Activated naive CD8-positive, alpha-beta T cell treated with anti-CD3 and anti-CD28 coated beads, Interleukin-2, amount 50 U/mL, for 16 hours (primary cell): ENCODE measurements at places on chromosomes 11 and 22.
A peak's percentile ranks its signal among the peaks of the same experiment; 100 is the strongest.

DNA sequence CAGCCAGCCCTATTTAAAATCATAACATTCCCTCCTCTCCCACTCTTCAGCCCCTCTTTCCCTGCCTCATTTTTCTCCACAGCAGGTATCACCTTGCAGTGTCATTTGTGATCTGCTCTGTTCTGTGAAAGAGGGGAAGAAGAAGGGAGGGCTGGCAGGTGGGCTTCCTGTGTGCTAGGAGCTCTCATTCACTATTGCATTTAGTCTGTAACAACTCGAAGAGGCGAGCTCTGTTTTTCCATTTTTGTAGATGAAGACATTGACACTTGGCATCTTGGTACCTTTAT, 52.1 kb upstream of the CRYBB3 start:
- no peak for DNase-seq

DNA sequence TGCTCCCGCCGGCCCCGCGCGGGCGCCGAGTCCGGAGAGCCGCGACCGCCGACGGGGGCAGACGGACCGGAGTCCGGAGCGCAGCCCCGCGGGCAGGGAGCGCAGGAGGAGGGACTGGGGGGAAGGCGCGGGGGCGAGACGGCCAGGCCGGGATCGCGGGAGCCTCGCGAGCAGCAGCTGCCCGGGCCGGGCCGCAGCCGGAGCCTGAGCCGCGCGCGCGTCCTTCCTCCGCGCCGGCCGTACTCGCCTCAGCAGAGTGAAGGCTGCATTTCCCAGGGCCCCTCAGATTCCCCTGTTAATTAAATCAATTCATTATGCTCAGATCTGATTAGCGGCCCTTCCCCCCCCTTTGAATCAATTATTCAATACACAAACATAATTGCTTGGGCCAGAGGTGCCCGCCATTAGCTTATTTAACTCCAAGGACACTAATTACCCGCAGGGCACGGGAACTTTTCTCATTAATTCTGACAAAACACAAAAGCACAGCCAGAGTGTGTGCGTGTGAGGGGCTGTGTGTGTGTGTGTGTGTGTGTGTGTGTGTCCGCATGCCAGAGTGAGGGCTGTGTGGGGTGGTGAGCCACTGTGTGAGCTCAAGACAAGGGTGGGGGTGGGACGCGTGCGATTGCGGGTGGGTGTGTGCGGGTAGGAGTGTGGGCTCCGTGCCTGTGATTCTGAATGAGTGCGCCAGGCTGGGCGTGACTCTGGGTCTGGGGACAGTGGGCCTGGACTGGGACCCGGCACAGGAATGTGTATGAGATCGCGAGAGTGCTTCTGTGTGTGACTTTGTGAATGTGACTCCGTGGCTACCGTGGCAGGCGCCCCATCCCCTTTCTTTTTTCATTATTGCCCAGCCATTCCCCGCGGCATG, 5.1 kb upstream of the LMO1 start:
- no peak for DNase-seq

GRCh38 chr11:79039122-79039521, 401.7 kb downstream of the TENM4 start:
- no peak for DNase-seq

- DNase-seq: no peak
These were observed 59.4 kb downstream of the GLYATL1 start for GRCh38 chr11:58998480-58999290.

DNA sequence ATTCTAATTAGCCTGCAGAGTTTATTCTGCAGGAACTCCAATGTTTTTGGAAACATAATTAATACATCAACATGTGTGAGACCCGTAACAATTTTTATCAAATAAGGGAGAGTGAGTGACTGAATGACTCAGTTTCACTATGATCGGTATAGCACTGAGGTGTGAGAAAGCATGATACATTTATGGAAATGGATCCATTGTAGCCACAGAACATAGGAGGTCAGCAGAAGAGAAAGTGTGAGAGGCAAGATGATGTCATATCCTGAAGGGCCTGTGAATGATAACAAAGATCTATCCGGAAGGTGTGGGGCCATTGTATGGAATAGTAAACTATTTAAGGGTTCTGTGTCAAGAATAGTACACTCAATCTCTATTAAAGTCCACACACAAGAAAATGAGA, 1406.1 kb upstream of the TENM4 start:
- DNase-seq: no peak

DNA sequence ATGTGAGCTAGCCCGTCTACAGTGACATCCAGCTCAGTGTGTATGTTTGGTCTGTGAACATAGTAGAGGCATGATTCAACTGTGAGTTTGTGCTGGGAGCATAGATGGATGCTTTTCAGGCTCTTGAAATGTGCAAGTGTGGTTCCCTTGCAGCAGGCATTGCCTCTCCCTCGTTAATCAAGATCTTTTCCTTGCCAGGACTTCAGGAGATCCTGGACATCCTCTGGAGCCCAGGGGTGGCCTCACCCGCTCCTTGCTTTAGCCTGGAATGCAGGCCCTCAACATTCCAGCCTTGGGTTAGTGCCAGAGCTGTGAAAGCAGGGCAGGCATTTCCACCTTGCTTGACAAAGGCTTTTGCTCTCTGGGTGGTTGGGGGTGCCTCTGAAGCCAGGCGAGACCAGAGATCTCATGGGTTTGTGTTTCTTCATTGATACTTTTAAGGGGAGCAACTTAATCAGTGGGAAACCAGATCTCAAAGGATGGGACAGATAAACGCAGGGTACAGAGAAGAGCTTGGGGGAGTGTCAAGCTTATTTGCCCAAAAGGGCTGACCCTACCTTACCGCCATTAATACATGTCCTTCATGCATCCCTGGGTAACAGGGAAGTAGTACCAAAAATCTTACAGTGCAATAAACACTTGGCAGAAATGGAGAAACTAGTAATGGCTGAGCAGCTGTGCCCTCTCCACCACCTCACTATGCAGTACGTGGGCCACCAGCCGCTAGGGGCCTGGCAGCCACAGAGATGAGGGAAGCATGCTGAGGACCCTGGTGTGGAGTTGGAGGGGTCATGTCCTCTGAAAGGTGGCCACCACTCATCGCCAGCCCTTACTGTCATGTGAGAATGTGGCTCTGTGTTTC, 72.1 kb downstream of the PTPRJ start:
- no peak for DNase-seq

DNA sequence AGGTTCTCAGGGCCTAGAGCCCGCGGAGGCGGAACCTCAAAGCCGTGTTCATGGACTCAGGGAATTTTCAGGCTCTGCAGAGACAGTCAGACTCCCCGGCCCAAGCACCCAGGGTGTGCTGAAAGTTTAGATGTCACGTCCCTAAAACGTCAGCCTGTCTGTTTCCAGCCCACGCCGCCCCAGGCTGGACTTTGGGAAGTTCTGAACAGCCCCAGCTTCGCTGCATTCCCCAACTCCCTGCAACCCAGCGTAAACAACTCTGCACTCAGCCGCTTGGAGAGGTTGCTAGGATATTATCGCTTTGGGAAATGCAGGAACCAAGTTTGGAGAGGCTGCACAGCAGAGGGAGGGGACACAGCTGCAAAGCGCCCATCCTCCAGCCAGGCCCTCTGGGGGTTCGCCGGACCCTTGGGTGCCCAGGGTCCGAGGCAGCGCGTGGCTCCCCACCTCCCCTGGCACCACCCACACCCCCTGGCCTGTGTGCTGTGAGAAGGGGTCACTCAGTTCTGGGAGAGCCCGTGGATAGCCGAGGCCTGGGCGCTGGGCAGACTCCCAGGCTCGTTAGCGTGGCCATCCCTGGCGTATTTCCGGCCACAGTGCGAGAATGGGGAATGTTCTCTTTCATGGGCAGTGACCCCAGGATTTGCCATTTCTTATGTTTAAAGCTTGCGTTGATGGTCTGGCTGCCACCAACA, 120.5 kb upstream of the FGF3 start:
- DNase-seq: no peak

DNA sequence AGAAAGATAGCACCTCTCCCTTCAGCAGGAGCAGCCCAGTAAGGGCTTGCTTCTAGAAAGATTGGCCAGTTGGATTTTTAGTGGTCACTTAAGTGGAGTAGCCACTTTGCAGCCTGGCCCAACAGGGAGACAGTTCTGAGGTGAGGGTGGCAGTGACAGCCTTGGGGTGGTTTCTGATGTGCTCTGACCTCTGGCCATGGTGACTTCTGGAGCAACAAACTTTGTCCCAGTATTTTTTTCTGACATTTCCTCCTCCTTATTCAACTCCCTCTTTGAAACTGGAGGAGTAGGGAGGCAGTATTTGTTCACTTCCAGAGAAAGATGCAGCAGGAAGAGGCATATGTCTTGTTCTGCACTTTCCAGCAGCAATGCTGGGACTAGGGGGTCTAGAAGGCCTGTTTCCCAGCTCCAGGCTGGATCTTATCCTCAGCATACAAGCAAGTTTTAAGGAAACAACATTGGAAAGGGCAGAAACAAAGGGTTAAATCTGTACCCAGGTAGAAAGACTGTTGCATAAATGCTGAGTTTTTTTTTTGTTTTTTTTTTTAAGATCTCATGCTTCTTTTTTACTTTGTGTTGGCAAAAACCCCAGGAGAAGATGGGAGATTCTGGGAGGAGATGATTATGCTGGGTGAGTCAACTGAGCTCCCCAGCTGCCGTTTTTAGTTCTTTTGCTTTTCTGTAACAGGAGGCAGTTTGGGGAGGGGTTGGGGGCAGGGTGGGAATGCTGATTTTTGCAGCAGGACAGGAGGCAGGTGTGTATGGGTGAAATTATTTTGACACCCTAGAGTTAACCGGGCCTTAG, 37.2 kb downstream of the RCOR2 start:
- DNase-seq: no peak

DNA sequence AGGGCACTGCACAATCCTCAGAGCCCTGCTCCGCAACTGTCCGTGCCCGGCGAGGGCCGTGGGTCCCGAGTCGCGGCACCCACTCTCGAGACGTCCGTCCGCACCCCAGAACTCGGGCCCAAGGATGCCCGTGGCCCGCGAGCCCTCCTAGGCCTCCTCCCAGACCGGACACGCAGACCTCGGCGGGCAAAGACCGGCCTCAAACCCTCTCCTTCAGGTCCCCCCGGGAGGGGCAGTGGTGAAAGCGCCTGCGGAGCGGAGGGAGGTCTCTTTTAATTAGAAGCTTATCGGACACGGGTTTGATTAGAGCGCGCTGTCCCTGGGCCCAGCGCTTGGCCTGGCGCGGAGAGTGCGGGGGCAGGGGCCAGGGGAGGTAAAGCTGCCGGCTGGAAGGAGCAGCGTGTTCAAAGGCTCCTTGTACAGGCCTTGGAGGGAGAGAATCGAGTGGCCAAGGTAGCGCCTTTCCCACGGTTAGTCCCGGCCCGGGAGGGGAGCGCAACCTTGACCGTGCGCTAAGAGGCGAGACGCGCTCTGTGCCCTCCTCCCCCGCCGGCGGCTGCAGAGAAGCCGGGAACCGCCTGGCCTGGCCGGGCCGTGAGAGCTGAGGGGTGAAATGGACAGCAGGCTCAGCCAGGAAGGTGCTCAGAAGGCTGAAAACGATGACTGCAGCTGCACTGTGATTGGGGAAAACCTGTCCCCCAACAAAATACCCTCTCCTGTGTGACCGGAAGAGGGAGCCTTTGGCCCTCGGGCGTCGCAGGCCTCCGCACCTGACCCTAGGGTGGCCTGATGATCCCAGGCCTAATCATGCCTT, 4.6 kb downstream of the WT1 start:
- no peak for DNase-seq

DNA sequence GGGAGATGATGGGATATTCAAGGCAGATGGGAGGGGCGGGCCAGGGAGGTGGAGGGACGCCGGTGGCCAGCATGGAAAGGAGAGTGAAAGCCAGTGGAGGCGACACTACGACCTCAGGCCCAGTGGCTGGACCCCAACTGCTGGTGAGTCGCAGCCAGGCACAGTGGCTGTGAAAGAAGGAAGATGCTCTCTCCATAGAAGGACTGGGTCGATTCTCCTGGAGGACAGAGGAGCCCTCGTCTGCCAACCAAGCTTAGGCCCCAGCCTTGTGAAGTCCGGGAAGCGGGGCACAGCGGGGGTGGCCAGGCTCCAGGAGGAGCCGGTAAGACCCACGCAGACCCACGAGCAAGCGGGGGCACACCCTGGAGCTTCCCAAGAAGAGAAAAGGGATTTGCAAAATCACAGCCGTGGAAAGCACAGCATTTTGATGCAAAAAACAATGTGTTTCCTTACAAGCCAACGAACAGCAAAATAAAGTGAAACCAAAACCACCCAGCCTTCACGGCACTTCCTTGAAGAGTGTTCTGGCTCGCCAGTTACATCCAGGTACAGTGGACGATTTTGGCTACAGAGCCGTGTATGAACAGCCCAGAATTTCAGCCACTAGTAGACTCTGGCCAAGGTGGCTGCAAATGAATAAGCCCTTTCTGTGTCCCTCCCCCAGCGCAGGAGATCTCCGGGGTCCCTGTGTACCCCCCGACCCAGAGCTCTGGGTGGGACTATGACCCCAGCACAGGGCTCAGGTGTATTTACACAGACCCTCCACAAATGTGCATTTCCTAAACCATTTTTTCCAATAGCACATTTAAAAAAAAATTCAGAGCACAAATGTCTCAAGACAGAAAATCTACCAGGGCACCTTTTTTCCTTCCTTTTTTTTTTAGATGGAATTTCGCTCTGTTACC, 96.9 kb downstream of the TRMU start:
- DNase-seq: peak; percentile 16

GRCh38 chr11:66904981-66905521, 48.2 kb downstream of the LRFN4 start:
- no peak for DNase-seq

- DNase-seq: no peak
These were observed 1.4 kb upstream of the MTA2 start for GRCh38 chr11:62603072-62603408.

GRCh38 chr11:128346804-128347203, 240.6 kb downstream of the ETS1 start:
- DNase-seq: no peak

DNA sequence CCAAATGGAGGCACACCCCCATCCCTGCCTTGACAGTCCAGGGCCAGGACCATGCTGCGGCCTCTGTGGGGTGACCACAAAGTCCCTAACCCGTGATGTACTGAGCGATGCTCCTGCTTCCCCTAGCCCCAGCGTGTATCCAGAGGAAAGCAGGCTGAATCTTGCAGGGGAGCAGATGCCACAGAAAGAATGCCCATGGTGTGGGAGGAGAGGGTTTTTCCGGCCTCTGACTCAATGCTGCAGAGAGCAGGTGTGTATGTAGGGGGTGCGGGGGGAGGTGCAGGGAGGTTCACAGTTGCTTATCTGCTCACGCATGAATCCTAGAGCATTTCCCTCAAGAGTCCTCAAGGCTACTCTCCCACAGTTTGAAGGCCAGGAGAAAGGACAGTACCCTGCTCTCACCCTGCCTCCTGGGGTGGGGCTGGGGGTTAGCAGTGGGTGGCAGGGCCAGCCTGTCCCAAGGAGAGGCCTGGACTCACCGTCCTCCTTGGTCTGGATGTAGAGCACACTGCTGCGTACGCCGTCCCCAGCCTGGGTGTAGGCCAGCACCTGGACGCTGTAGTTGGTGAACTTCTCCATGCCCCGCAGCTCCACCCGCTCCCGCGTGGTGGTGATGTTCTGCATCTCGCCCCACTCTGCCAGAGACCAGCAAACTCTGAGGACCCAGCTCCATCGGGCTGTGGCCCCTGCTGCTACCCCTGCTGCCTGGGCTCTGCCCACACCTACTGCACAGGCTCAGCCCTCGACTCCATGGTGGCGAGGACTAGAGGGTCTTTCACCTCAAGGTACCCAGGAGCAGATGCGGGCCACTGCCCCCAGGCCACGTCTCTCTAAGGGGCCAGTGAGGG, 130.8 kb downstream of the CEP164 start:
- DNase-seq: no peak
